ENCODE measurements at places on chromosomes 7 and 10.

DNA sequence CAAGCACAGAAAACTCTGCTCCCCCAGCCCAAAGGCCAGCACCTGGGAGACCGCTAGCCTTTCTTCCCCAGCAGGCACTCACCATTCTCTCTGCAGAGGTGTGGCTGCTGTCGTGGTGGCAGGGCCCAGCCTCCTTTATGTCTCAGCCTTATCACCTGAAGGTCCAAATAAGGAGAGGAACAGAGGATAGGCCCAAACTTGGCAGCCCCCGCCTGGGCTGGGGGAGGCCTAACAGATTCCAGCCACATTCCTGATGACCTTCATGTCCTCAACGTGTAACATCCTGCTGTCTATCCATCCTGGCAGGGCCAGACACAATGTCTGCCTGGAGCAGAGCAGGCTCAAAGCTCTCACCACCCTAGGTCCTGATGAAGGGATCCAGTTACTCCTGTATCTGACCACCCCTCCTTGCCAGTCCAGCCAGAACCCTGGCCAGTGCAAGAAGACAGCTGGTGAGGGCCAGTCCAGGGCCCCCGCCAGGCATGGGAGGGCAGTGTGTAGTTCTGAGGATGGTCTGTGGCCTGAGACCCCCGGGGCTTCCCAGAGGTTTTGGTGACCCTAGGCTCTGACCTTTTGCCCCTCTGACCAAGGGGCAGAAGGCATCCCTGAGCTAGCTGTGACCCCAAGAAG is at the start of gene MYL7:
Gene MYL7 (minus strand): TSS at position 112 of the 630 bp plus-strand sequence. CDS start 27 bp downstream, at position 85.
- DNase-seq = no peak

DNA sequence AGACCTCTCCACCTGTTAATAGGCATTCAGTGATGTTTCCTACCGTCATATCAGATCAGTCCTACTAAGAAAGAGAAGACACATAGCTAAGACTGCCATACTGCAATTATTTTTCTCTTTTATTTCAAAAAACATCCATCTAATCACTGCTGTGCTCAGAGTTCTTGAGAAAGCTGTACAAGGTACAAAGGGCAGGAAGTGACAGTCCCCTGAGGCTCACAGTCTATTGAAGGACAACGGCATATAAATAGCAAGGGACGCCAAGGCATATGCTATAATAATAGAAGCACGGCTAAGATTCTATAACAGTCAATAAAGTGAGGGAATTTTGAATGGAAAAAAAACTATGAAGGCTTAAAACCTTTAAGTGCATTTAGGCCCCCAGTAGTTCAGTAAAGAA is 415.3 kb upstream of the NRP1 start:
- DNase-seq = no peak

DNA sequence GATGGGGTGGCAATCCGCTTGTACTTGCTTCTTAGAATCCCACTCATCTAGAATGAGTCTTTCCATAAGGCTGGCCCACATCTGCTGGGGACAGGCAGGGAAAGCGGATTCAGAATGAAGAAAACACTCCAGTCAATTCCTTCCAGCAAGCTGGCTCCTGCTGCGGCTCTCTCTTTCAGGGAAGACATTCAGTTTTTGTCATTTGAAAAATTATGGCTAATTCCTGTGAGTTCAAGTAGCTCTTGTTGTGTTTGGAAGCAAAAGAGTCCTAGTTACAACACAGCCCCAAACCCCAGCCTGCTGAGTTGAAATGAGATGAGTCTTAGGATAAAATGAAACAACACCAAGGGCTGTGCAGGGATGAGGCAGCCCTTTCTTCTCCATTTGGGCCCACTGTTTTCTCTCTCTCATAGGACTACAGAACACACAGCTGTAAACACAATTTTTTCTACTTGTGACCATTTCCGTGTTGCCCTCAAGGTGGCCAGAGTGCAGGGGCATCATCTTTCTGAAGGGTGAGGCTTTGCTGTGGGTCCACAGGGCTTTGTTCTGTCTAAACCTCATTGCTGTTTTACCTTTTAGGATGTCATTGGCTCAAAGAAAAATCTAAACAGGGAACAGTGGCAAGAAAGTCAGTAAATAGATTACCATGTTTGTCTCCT is 90.8 kb upstream of the EEPD1 start:
- DNase-seq = no peak

- no peak for DNase-seq
Observed at GRCh38 chr7:20172736-20173334, 44.3 kb downstream of the MACC1 start.

- DNase-seq = no peak
Observed at GRCh38 chr7:75054744-75055143, 18.9 kb downstream of the RCC1L start.

All from activated CD8-positive, alpha-beta memory T cell treated with anti-CD3 and anti-CD28 coated beads for 48 hours (primary cell).